Suprapubic skin (tissue), 4 donors: ENCODE measurements at places on chromosomes 13 and 19. TPM values are rescaled to one million over a fixed set of nuclear protein-coding genes. Genes with fewer than 3 reads are reported as not detected.
A peak's percentile ranks its signal among the peaks of the same experiment; 100 is the strongest.

GRCh38 chr13:109336730-109337129 lies 449.7 kb downstream of the IRS2 start:
- DNase-seq, result no peak

DNA sequence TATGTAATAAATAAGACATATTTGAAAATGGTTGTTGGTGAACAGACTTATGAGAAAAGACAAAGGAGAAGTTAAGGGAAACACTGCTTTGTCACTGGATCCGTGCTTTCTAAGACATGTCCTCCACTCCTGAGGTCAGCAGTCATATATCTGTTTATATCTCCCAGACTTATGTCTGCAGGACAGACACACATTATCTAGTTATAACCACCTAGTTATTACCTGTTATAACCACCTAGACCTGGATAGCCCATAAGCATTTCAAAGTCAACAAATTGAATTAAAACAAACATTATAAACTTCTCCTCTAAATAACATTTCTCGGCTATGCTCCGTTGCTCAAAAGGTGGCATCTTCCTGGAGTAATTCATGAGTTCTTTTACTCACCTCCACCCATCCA lies 96.4 kb downstream of the SPRY2 start:
- no peak for DNase-seq

GRCh38 chr19:48836089-48837017 lies at the start of gene HSD17B14:
Gene HSD17B14 (minus strand): TSS chr19:48836491. CDS start chr19:48836411, 80 bp downstream.
- DNase-seq, result peak; percentile 83

DNA sequence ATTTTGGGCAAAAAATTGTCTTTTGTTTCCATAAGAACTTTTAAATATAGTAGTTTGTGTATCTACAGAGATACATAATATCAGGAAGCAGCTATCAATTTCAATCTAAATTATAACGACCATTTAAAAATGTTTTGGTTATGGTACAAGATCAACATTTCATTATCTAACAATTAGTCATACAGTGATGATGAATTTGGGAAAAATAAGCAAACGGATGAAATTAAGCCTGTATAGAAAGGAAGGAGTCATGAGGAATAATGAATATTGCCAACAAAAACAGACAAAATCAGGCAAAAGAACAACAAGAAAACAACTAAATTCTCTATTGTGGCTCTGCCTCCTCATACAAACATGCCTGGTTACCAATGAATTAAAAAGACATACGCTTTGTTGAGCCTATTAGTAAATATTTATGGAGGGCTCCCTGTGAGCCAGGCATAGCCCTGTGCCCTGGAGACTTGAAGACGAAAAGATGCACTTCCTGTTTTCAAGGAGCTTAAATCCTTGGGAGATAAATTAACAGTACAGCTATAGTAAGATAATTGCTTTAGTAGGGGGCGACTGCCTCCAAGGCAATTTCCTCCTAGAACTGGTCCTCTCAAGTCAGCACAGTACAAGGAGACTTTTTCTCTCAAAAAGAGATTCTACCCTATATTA lies 73.0 kb downstream of the NALCN start:
- no peak for DNase-seq

DNA sequence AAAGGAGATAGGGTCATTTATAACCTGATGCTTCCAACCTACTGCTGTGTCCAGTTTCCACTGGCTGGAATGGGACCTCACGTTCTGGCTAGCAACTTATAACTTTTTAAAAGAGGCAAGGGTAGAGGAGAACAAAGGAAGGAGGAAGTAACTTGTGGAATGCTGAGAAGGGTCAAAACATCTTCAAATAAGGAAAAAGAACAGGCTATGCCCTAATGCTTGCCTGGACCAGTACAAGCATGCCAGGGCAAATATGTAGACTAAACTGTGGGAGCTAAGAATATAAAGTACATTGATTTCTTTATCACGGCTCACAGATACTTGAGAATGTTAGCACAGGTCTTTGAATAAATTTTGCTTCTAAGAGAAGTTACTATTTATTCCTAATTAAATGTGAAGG lies 1.5 kb upstream of the ZNF561 start:
- no peak for DNase-seq

Gene GPR183
- 2.3 TPM for total RNA-seq
